ENCODE measurements at places on chromosomes 5 and 9. TPM values are rescaled to one million over a fixed set of nuclear protein-coding genes. Genes with fewer than 3 reads are reported as not detected.

Gene SOWAHA
- not detected for polyA plus RNA-seq

Gene C9
- not detected for polyA plus RNA-seq

Gene DAB2IP
- 8.9 TPM for polyA plus RNA-seq

Gene WNK2
- 61.7 TPM for polyA plus RNA-seq

Gene TRIM36
- 4.4 TPM for polyA plus RNA-seq

Gene SLC6A19
- polyA plus RNA-seq = not detected

Gene PIGO
- 11.2 TPM for polyA plus RNA-seq

Gene ARHGEF39
- 25.2 TPM for polyA plus RNA-seq

Gene TEX10
- 35.0 TPM for polyA plus RNA-seq

Gene FRMD3
- 0.64 TPM for polyA plus RNA-seq

Gene IL5
- polyA plus RNA-seq = not detected

Gene FCN2
- not detected for polyA plus RNA-seq

Gene FGF10
- 0.40 TPM for polyA plus RNA-seq

Gene PDGFRB
- polyA plus RNA-seq = 4.5 TPM

Gene TRAF1
- polyA plus RNA-seq = 0.63 TPM

Gene MAMDC4
- 1.7 TPM for polyA plus RNA-seq

All from GM23338 (cell line).